Mucosa of descending colon (tissue), 3 donors: ENCODE measurements at places on chromosomes 6 and 20. TPM values are rescaled to one million over a fixed set of nuclear protein-coding genes. Genes with fewer than 3 reads are reported as not detected.

PRR18 gene
- not detected for total RNA-seq

- no peak for DNase-seq
These were observed 68.0 kb upstream of the KCNQ5 start for GRCh38 chr6:72553531-72554511.

DNA sequence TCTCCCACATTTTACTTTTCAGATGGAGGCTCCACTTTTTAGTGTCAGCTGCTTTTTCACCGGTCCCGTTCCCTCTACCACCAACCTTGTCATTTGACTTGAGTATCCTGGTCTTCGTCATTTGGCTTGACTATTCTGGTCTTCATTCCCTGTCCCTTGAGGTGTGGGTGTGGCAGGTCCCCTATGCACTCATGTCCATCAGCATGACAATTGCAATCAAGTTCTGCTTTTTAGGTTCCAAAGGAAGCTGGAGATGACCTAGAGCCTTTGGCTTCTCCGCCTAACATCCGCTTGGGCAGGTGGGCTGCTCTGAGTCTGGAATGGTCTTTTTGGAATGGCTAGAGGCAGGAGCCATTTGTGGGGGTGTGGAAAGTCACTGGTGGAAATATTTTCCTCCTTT is 99.8 kb upstream of the MLN start:
- DNase-seq, result no peak

CTCFL gene
- not detected for total RNA-seq

ANKRD6 gene
- 10.9 TPM for total RNA-seq

RPL7L1 gene
- total RNA-seq, result 47.4 TPM

DNA sequence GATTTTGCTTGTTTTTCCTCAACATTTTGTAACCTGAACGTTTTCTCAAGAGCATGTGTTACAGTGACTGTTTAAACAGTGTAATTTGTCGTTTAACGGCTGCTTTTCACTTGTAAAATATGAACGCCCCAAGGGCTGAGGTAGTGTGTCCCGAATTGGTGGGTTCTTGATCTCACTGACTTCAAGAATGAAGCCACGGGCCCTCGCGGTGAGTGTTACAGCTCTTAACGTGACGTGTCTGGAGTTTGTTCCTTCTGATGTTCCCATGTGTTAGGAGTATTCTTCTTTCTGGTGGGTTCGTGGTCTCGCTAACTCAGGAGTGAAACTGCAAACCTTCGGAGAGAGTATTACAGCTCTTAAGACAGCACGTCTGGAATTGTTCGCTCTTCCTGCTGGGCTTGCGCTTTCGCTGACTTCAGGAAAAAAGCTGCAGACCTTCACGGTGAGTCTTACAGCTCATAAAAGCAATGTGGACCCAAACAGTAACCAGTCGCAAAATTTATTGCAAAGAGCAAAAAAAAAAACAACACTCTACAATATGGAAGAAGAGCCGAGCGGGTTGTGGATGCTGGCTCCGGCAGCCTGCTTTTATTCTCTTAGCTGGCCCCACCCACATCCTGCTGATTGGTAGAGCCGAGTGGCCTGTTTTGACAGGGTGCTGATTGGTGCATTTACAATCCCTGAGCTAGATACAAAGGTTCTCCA is 25.1 kb upstream of the TRIM27 start:
- no peak for DNase-seq

DNA sequence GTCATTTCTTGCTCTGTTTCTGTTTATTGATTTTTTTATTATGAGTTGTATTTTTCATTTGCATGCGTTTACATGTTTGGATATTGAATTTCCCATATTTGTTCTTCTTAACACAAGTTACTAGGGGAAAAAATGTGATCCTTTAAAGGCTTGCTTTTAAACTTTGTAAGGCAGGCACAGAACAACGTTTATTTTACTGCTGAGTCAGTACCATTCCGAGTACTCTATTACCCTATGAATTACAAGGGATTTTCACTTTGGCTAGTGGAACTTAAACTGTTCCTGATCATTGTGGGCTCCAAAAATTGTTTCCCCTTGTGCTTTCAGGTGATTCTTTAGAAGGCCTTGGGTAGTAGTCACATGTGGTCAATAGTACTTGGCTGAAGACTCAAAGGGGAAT is 28.5 kb downstream of the FAM162B start:
- DNase-seq, result no peak

DNA sequence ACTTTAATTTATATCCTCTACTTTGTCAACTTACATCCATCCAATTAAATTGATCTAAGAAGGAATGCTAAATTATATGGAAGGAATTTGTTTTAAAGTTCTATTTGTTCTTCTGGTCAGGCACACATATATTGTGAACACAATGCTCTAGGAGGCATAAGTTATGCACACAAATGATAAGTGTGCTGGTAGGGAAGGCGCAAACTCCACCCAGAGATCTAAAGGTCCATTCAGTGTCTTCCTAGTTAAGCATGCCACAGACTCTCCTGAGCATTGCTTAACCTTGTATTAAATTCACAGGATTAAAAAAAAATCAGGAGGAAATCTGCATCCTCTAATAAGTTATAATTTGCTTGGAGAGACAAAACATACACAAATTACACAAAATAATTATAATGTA is 127.3 kb downstream of the RALGAPA2 start:
- no peak for DNase-seq

- DNase-seq, result no peak
These were observed 23.2 kb upstream of the AIG1 start for GRCh38 chr6:143037470-143037869.

DNA sequence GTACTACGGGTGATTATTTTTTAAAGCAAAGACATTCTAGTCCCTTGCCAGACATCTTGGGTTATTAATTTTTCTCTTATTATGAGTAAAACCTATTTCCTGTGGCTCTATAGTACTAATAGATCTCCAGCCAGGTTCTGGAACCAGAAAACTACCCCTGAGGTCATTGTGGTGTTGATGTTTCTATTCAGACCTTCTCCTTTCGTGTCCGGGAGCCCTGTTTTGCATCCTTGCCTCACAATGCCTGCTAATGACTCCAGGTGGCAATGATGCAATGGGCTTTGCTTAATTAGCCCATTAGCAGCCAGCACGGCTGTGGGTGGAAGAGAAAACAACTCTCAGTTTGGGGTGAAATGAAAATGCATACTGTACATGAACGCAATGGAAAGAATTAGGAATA is 62.9 kb upstream of the ARG1 start:
- DNase-seq, result no peak

- peak; percentile 96 for DNase-seq
These were observed 147.8 kb upstream of the RALGAPA2 start for GRCh38 chr20:20860078-20860806.

- DNase-seq, result no peak
These were observed 183.1 kb downstream of the GMPR start for GRCh38 chr6:16421462-16421960.

GRCh38 chr6:151620179-151620578 is 126.4 kb downstream of the CCDC170 start:
- DNase-seq, result no peak

- no peak for DNase-seq
These were observed 110.0 kb downstream of the GPX5 start for GRCh38 chr6:28635547-28636158.

EYA2 gene
- 19.5 TPM for total RNA-seq

DNA sequence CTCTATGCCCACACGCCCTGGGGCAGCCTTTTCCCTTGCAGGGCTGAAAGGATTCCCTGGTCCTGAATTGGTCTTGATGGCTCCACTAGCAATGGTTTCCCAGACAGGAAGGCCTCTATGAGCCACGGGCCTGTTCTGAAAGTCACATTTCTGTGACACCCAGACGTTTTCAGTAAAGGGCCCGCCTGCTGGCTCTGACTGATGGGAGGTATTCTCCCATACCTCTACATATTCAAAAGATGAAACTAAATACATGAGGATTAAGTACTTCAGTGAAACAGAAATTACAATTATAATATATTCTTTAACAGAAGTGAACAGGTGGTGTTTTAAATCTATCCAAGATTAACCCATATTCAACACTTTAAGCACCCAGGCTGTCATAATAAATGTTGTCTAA is 629.8 kb downstream of the CDH26 start:
- DNase-seq, result no peak

GRCh38 chr6:2656460-2657079 is 94.2 kb downstream of the MYLK4 start:
- DNase-seq, result no peak

DNA sequence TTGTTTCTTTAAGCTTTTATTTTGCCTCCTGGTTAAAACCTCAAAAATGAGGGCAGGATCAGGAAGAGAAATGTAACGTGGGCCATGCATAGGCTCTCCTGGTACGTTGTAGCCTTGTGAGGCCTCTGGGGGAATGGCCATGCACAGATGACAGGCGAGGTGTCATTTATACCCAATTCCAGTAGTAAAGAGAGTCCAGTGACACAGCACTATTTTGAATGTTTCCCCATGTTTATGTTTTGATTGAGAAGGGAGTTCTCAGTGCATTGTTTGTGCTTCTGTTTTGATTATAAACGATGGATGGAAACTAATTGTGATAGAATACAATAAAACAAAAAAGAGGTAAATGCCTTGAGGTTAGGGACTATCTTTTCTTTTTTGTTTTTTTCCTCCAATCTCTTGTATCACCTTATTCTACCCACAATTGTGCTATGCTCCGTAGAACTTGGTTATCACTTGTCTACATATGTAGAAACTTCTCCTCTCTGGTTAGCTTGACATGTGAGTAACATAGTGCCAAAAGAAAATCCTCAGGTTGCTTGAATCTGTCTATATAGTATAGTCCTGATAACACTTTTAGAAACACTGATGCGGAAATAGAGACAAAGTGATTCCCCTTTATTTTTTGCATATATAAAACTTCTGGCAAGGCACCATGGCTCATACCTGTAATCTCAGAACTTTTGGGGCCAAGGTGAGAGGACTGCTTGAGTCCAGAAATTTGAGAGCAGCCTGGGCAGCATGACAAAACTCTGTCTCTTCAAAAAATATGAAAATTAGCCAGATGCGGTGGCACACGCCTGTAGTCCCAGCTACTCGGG is 6.9 kb upstream of the SMIM28 start:
- DNase-seq, result no peak

PANK2 gene
- 29.6 TPM for total RNA-seq

TRIM39 gene
- 16.2 TPM for total RNA-seq

- DNase-seq, result no peak
These were observed 19.8 kb downstream of the HLA-E start for GRCh38 chr6:30508890-30509736.

DNA sequence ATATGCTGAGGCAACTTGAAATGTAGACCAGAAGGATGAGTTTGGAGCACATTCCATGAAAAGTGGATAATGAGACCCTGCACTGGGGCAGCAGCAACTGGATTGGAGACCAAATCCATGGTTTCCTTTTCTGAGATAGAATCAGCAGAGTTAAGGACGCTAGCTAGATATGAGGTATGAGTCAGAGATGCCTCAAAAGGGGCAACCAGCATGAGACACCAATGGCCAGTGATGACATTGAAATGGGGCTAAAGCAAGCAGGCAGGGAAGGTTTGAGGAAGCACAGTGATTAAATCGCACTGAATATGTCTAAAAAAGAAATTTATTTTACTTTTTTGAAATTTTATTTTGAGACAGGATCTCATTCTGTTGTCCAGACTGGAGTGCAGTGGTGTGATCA is 802.4 kb downstream of the TFAP2A start:
- DNase-seq, result no peak

CD83 gene
- total RNA-seq, result 2.2 TPM

- no peak for DNase-seq
These were observed 539.4 kb upstream of the GJE1 start for GRCh38 chr6:141593311-141593710.

CHRNA4 gene
- total RNA-seq, result not detected

GRCh38 chr6:111791415-111791814 is 81.8 kb downstream of the FYN start:
- DNase-seq, result no peak

KIF6 gene
- 0.24 TPM for total RNA-seq

SLC4A11 gene
- 0.31 TPM for total RNA-seq

WFDC6 gene
- total RNA-seq, result not detected

LGSN gene
- total RNA-seq, result 0.09 TPM

CLDN20 gene
- not detected for total RNA-seq

DNA sequence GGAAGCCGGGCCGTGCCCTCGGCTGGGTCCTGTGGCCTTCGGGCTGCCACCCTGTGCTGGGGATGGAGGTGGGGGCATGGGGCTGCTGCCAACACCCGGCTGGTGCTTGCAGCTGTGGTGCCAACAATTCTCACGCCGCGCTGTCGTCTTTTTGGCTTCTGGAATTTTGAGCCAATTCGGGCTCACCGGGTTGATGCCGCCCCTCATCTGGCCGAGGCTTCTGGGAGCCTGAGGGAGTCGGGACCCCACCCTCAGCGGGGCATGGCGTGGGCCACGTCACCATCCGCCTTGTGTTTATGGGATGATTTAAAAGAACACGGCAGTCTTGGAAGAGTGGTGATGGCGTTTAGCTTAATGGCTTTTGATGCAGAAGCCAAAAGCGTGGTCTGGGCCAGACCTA is 8.7 kb upstream of the NPBWR2 start:
- DNase-seq, result no peak

MCHR2 gene
- total RNA-seq, result not detected

DNA sequence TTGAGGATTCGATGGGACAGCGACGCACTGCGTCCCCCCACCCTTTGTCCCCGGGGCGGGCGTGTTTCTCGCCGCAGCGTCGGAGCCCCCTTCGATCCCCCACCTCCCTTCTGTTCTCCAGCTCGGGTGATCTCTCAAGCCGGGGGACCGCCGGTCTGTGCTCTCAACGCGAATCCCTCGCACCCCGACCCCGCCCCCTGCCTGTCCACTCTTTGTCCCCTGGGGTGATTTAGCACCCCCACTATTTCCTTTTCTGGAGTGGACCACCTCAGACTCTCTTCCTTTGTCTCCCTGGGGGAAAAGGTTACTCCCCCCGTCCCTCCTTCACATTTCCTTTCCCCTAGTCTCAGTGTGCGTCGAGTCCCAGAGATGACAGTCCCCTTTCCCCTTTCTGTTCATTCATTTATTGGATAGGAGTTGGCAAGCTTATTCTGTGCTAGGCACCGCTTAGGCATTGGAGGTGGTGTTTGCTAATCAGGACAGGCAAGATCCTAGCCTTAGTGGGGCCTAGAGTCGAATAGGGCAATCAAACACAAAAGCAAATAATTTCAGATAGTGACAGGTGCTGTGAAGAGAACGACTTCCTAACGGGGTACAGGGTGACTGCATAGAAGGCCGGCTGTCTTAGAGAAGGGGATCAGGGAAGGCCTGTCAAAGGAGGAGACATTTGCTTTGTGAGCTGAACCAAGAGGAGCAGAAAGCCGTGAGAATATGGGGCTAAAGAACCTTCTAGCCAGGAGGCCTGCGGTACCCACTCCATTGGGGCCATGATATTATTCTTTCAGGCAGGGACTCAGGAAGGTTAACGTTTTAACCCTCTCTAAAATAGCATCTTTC is 741 bp downstream of the PTPN1 start:
- peak; percentile 61 for DNase-seq

GRCh38 chr6:169213814-169214520 is 39.7 kb downstream of the THBS2 start:
- DNase-seq, result no peak

- no peak for DNase-seq
These were observed 2.1 kb downstream of the DEFB121 start for GRCh38 chr20:31403886-31404285.

DNA sequence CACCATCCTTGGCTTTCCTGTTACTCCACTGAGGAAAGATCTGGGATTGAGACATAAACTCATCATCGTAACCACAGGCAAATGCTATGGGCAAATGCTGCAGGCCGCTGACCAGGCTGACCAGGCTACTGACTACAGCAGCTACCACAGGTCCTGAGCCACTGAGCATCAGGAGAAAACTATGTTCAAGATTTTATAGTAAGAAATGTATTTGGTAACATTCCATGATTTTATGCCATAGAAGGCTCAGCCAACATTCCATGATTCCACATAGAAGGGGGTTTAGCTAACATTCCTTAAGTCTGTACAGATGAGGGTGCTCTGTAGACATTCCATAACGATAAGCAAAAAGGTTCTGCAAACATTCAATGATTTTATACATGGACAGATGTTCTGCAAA is 16.1 kb upstream of the B4GALT5 start:
- no peak for DNase-seq

SLC17A1 gene
- total RNA-seq, result not detected

ADGRF4 gene
- total RNA-seq, result 2.6 TPM
